ENCODE measurements at places on chromosomes 5 and 9.

GRCh38 chr9:12718482-12719026 lies 25.4 kb downstream of the TYRP1 start:
- DNase-seq = peak; percentile 88

- no peak for DNase-seq
Observed at GRCh38 chr5:56060276-56061110, 65.7 kb upstream of the IL6ST start.

GRCh38 chr5:2335125-2335732 lies 416.2 kb downstream of the IRX2 start:
- DNase-seq = no peak

GRCh38 chr5:81773574-81773973 lies 22.7 kb upstream of the SSBP2 start:
- no peak for DNase-seq
